Omental fat pad (tissue), 4 donors: ENCODE measurements at places on chromosomes 2 and 18.

DNA sequence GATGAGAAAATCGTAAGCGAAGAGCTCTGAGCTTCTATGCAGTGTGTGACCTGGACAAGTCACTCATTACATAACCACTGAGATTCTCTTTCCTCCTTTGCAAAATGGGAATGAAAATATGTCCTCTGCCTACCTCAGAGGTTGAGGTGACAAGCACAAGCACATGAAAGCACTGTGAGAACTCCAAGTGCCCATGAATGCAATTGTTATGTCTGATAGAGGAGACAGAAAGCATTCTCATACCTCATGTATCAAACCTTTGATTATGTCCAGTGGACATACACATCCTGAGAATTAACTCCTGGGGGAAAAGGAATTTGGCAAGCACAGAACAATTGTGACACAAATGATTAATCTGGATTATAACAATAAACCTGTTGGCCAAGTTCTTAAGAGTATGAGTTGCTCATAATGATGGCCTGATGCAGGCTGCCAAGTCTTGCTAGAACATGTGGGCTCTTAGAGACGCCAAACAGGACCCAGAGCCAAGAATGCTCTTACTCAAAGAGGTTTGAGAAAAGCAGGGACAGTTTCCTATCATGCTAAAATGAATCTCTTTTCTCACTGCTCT lies 8.5 kb upstream of the RMDN2 start:
- no peak for DNase-seq

GRCh38 chr2:219718066-219718465 lies 90.6 kb downstream of the SLC4A3 start:
- no peak for DNase-seq

DNA sequence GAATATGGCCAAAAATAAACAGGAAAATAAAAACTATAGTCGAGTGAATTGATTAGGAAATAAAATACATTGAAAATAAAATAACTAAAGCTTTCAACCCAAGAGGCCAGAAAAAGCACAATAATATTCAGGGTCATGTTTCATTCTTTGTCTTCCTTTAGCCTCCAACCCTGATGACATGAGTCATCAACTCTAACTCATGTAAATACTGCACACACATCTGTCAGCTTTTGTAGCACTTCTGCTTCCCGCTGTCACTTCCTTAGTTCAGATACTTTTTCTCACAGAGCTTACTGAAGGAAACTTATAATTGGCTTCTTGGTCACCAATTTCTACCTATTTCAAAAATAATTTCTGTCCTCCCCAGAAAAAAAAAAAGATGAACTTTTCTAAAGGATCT lies 112.8 kb downstream of the UPP2 start:
- DNase-seq, result no peak

GRCh38 chr2:193583638-193584400 lies 1389.1 kb upstream of the TMEFF2 start:
- DNase-seq, result no peak

DNA sequence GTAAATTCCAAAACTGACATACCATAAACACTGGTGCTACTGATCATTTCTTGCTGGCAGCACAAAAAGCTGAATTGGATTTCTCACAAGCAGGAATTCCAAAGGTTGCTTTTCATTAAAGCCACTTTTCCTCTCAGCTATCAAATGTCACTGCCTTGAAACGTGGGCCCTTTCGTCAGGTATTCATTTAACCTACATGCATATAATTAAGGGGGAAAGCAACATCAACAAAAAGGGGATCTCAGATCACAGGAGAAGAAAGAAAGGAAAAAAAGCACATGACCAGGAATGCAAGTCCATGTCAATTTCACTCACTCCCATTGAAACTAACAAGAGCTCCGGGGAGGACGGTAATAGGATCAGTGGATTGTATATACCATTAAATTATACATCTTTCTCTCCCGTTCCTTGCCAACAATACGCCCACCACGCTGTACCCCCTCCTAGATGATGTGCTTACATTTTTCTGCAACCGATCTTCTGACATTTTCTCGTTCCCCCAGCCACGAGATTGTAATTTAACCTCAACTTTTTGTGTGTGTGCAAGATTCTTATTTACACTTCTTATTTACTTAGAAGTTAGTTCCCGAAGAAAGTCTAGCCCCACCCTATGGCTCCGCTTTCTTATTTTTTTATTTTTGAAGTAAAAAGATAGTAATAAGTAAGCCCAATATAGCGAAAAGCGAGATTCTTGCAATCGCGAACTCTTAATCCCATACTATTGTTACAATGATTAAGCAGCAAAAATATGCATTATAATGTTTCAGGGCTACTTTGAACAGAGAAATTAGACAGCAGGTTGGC lies 725 bp downstream of the FIGN start:
- no peak for DNase-seq

DNA sequence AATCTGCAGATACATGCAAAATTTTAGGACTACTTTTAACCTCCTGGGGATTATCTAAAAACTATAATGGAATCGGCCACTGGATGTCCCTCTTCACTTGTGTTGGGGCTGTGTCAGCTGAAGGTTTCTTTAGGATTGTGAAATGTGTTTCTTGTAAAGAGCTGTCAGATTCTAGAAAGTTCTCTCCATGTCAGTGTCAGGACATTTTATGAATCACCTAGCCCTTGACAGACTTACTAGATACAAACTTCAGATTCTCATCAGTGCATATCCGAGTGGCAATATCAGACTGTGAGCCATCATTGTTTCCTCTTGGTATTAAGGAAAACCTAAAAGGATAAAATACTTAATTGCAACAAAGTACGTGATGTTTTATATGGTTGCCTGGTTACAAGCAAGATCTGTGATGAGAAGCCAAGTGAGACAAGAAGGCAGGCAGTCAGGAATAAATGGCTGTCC lies 107.3 kb downstream of the CPS1 start:
- no peak for DNase-seq

DNA sequence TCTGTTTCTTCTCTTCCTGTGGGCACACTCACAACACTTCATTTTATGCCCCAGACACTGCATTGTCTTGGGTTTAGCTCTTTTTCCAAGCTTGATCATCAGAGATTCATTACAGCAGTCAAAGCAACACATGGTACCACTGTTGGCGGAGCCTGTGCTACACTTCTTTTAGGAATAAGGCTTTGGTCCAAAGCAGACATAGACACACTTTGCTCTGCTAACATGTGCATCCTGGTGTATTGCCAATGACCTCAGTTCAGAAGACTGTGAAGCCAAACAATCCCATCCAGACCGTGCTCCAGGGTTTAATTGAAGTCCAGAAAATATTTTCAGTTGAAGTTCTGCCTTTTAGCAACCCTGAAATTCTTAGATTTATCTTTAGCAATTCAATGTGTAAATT lies 354.6 kb upstream of the RAB12 start:
- no peak for DNase-seq

- DNase-seq, result no peak
Measured at GRCh38 chr2:101883860-101884259, 107.9 kb upstream of the IL1R2 start.

- no peak for DNase-seq
Measured at GRCh38 chr2:235940330-235940729, 227.9 kb downstream of the GBX2 start.
